ENCODE measurements at places on chromosomes 7 and 10. TPM values are rescaled to one million over a fixed set of nuclear protein-coding genes. Genes with fewer than 3 reads are reported as not detected.

Gene LEP
- not detected for total RNA-seq

Gene MAGI2
- total RNA-seq, result not detected

Gene STMP1
- total RNA-seq, result 23.9 TPM

Gene HMX2
- not detected for total RNA-seq

Gene ETV1
- total RNA-seq, result 0.41 TPM

Gene SEMA3A
- total RNA-seq, result 0.59 TPM

Gene SUN3
- total RNA-seq, result not detected

Gene SLC13A1
- 0.05 TPM for total RNA-seq

Gene AKR1D1
- not detected for total RNA-seq

Gene PPP1R17
- total RNA-seq, result not detected

Gene SLC26A5
- total RNA-seq, result not detected

Gene NCF1
- 2.2 TPM for total RNA-seq

Gene MTPN
- total RNA-seq, result 126 TPM

Gene PLEKHS1
- not detected for total RNA-seq

Gene METTL27
- 2.7 TPM for total RNA-seq

Gene INA
- 0.25 TPM for total RNA-seq

Gene SYT15
- 1.2 TPM for total RNA-seq

Gene EEPD1
- 11.5 TPM for total RNA-seq

Gene SMO
- 0.14 TPM for total RNA-seq

Gene CALML3
- total RNA-seq, result not detected

Gene ARHGEF5
- 11.9 TPM for total RNA-seq

Gene SLC35G1
- 4.0 TPM for total RNA-seq

Gene SMKR1
- 7.6 TPM for total RNA-seq

Gene TUBAL3
- total RNA-seq, result not detected

Gene HYAL4
- total RNA-seq, result not detected

Gene GALNT17
- not detected for total RNA-seq

Gene IGF2BP3
- 15.0 TPM for total RNA-seq

Gene SEMA3D
- total RNA-seq, result not detected

Gene ST8SIA6
- 0.32 TPM for total RNA-seq

Gene GAD2
- not detected for total RNA-seq

Gene MRLN
- not detected for total RNA-seq

Gene CRHR2
- total RNA-seq, result not detected

Gene ACTR3C
- total RNA-seq, result 11.7 TPM

Gene IMMP2L
- total RNA-seq, result 6.2 TPM

Gene AKR1C8
- total RNA-seq, result 0.23 TPM

Gene TSPAN12
- not detected for total RNA-seq

Gene SPDYE5
- total RNA-seq, result not detected

Gene SLC29A4
- total RNA-seq, result 0.59 TPM

Gene SPOCK2
- 217 TPM for total RNA-seq

Gene CH25H
- total RNA-seq, result not detected

Gene CLCN1
- not detected for total RNA-seq

Gene EGFR
- total RNA-seq, result not detected

Gene FUOM
- 16.7 TPM for total RNA-seq

Gene GCK
- total RNA-seq, result 0.25 TPM

Gene ELMO1
- total RNA-seq, result 139 TPM

Gene ACBD7
- total RNA-seq, result 3.0 TPM

Measured in T-helper 2 cell treated with Interferon-gamma antibody and Interleukin-4, amounts not matched to agents 100 ng/mL and 5 ng/mL, for 36 hours (primary cell).